ENCODE measurements at places on chromosomes 13 and 19. TPM values are rescaled to one million over a fixed set of nuclear protein-coding genes. Genes with fewer than 3 reads are reported as not detected.

The ZNF615 gene
- 9.0 TPM for total RNA-seq

The BCL2L12 gene
- 64.6 TPM for total RNA-seq

The CACNG7 gene
- total RNA-seq, result not detected

The NXNL1 gene
- total RNA-seq, result not detected

The ZBTB32 gene
- 420 TPM for total RNA-seq

The KIR2DL1 gene
- not detected for total RNA-seq

The CGB8 gene
- total RNA-seq, result not detected

The DENND1C gene
- 58.2 TPM for total RNA-seq

The ANKLE1 gene
- total RNA-seq, result 15.9 TPM

The CKAP2 gene
- 51.5 TPM for total RNA-seq

The KLC3 gene
- not detected for total RNA-seq

The CYP2A6 gene
- total RNA-seq, result not detected

The FREM2 gene
- total RNA-seq, result not detected

The GRK1 gene
- total RNA-seq, result 0.07 TPM

The COG6 gene
- total RNA-seq, result 25.5 TPM

The LGI4 gene
- 0.25 TPM for total RNA-seq

The SLC44A2 gene
- 71.4 TPM for total RNA-seq

The CD33 gene
- 0.54 TPM for total RNA-seq

The ZNF536 gene
- not detected for total RNA-seq

The DACH1 gene
- total RNA-seq, result not detected

The ADGRE2 gene
- total RNA-seq, result 0.43 TPM

The GATAD2A gene
- 132 TPM for total RNA-seq

Measured in activated CD8-positive, alpha-beta T cell treated with anti-CD3 and anti-CD28 coated beads for 36 hours (primary cell).